ENCODE measurements at places on chromosomes 3 and 15.
A peak's percentile ranks its signal among the peaks of the same experiment; 100 is the strongest.

DNA sequence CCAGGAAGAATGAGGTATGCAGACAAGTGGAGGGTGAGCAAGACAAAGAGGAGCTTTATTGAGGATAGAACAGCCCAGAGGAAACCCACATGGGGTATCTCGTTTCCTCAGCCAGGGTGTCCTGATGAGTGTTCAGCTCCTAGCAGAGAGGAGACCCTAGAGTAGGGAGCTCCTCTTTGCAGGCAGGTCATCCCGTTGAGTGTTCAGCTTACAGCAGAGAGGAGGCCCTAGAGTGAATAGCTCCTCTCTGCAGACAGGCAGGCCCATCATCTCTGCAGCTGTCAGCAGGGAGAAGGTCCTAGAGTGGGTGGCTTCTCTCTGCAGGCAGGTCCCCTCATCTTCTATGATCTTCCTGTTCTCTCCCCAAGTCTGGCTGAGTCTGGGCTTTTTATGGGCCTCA lies 90.6 kb upstream of the TNFSF10 start:
- no peak for DNase-seq

DNA sequence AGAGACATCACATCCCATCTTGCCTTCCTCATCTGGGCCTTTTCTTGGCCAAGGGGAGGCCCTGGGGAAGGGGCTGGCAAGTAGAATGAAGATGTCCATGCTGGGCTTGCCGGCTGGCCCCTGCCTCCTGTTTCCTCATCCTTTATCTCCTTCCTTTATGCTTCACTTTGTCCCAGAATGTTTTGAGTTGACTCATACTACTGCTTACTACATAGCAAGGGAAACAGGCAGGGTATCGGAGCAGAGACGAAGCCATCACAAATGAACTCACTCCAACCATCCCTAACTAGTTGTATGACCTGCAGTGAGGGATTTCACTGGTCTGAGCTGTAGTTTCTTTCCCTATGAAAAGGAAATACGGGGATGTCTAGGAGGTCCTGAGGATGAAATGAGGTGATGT lies 66.0 kb downstream of the CHDH start:
- DNase-seq = no peak

DNA sequence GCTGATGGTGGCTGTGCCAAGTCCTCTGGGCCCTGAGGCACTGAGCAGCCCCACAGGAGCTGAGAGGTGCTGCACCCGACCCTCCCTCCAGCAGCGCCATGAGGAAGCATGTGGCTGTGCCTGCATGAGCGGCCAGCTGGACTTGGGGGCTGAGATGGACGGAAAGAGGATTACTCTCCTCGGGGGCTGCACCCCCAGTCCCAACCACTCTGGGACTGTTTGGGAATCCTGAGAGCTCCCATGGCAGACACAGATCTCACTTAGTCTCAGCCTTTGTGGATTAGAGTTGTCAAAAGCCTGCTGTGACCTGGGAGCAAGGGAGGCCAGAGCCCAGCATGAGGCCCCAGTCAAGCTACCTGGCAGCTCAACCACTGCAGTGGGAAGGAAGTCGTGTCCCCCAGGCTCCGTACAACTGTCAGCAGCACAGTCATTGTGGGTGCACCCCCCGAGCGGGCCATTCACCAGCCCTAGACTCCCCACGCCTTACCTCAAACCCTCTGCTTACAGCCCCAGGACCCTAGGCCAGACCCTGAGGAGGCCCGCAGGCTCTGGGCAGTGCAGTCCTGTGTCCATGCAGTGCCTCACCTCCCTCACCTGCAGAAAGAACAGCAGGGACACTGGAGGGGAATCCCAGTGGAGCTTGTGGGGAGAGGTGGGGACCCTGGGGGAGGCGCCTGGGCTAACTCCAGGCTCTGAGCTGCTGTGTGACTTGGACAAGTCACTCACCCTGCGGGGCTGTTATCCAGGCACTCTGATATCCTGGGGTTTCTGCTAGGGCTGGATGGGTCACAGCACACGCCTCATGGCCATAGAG lies 17.1 kb downstream of the PRR23E start:
- no peak for DNase-seq

- no peak for DNase-seq
Measured at GRCh38 chr15:73784291-73784690, 31.1 kb upstream of the INSYN1 start.

DNA sequence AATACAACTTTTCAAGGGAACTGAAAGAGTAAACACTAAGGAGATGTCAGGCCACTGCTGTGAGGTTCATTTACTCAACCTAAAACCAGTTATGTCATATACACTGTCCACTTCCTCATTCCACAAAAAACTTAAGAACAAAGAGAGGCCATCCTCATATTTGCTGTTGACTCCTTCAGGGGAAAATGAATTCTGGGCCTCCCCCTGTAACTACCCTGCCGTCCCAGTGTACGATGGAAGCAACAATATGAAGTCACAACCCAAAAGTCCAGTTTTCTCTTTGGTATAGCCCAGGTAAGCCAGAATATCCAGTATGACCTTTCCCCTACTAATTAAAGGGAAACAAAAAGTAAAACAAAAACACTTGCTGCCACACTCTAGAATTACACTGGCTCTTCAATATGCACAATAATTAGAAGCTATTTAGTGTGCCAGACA lies 16.2 kb downstream of the CEP152 start:
- DNase-seq = no peak

- no peak for DNase-seq
Measured at GRCh38 chr15:101389362-101389761, 94.3 kb upstream of the SNRPA1 start.

DNA sequence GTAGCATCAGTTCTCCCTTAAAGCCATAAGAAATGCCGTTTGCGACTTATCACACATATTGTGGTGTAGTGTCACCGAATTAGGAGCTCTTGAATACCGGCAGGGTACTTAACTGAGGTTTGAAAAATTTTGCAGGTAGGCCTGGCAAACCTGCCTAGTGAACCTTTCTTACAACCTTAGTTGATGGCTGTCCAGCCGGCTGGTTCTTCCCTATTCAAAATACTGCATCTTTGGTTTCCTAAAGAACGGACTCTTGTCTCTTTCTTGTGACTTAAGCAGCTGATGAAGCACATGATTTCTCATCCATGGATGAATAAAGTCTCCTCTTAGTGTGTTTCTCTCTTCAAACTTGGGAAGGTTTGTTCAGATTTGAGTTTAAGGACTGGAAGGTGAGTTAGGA lies 1.5 kb downstream of the RAB7A start:
- DNase-seq = no peak

- no peak for DNase-seq
Measured at GRCh38 chr15:39502611-39503195, 78.2 kb upstream of the THBS1 start.

DNA sequence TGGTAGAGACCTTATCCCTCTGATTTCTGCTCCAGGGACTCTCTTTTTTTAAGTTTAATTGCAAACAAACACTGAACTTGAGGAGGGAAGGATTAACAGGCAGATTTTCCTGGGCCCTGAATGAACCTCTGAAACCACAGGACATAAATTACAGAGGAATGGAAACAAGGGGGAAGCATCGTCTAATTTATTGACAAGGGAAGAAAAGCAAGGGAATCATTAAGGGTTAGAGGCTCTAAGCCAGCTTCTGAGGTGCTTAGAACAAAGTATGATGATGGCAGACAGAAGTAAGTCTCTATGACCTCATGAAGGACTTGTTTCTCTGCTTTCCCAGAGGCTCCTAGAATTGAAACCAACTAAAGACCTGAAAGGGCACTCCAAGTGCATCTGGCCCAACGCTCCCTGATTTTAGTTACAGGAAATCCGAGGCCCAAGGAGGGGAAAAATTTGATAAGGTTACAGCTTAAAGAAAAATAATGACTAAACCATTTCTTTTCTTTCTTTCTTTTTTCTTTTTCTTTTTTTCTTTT lies 244.7 kb upstream of the NR2E3 start:
- DNase-seq = no peak

DNA sequence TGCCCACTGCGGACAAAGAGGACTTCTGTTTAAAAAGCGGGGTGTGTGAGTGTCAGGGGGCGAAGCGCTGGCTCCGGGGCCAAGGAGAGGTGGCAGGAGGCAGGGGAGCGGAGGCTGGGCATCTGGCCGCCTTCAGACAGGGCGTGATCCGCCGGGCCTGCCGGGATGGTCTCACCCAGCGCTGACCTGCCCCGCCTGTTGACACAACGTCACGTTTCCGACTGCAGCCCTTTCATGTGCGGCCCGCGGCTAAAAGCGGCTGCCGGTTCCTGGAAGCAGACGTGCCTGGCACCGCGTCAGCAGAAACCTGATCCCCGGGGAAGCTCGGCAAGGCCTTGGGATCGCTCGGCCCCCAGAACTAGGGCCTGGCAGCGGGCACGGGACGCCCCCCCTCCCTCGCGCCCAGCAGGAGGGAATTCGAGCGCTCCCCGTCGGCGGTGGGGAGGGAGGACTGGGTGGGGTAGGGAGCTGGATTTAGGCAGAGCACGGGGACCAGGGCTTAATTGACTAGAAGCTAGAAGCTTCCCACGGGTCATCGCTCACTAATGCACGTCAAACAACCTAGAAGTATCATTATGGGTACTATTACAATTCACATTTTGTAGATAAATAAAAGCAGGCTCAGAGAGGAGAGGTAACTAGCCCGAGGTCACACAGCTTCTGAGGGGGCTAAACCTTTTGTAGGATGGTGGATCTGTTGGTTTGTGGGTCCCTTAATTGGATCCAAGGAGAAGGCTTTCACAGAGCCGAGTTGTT lies 7.7 kb downstream of the BHLHE40 start:
- DNase-seq = no peak

GRCh38 chr15:27868828-27869404 lies 230.2 kb downstream of the OCA2 start:
- no peak for DNase-seq

GRCh38 chr3:14823393-14823792 lies 4.6 kb downstream of the FGD5 start:
- no peak for DNase-seq

DNA sequence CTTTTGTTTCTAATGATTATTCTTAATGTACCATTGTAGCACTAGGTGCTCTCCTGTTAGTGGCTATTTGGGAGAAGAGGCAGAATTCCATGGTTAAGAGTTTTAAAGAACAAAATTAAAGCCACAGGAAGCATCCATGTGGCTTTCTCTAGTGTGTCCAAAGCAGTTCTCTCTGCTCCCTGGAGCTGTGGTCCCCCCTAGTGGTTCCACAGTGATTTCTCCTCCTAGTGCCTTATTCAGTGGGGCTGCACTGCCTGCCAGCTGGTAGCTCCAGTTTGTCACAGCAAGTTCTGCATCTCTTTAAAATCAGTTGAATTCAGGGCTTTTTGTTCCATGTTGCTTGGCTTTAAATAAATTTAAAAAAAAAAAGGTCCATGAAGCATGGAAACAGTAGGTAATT lies 39.6 kb upstream of the FAM98B start:
- peak; percentile 47 for DNase-seq

Data from NCI-H1694 treated with DMSO at 0.1 percent for 48 hours (cell line).